ENCODE measurements at places on chromosomes 12 and 14. TPM values are rescaled to one million over a fixed set of nuclear protein-coding genes. Genes with fewer than 3 reads are reported as not detected.

GRCh38 chr14:72781561-72782508 is 112.1 kb downstream of the DPF3 start:
- no peak overlapping the region for H3K4me3 ChIP-seq
- no peaks in the 10 kb centered on the region for H3K4me1 ChIP-seq
- H3K36me3 ChIP-seq, result peaks cover 8% of the 10 kb centered on the region
- DNase-seq, result no peak

- H3K36me3 ChIP-seq, result no peaks in the 10 kb centered on the region
- no peak overlapping the region for H3K4me3 ChIP-seq
- H3K27me3 ChIP-seq, result no peaks in the 10 kb centered on the region
- no peak overlapping the region for H3K27ac ChIP-seq
- no peaks in the 10 kb centered on the region for H3K4me1 ChIP-seq
These were observed 838.0 kb downstream of the RPS29 start for GRCh38 chr14:48748151-48748675.

GRCh38 chr12:101564912-101565311 is 29.9 kb upstream of the MYBPC1 start:
- no peak overlapping the region for H3K4me3 ChIP-seq
- no peaks in the 10 kb centered on the region for H3K36me3 ChIP-seq
- peaks cover 25% of the 10 kb centered on the region for H3K27me3 ChIP-seq
- no peak overlapping the region for H3K27ac ChIP-seq
- no peak for DNase-seq

GRCh38 chr12:111672822-111673381 is 12.9 kb downstream of the BRAP start:
- no peak for DNase-seq
- peak overlapping the region; percentile 19 for H3K27ac ChIP-seq
- H3K36me3 ChIP-seq, result peaks cover 8% of the 10 kb centered on the region
- H3K27me3 ChIP-seq, result no peaks in the 10 kb centered on the region
- no peak overlapping the region for H3K4me3 ChIP-seq

GRCh38 chr12:14567351-14568162 is at the start of gene PLBD1:
TSS of gene PLBD1 (minus strand) at chr12:14567883. CDS start at chr12:14567696, 187 bp downstream.
- H3K27me3 ChIP-seq, result peaks cover 43% of the 10 kb centered on the region
- peaks cover 4% of the 10 kb centered on the region for H3K4me1 ChIP-seq

GRCh38 chr12:13913371-13913770 is 68.0 kb downstream of the GRIN2B start:
- no peak for DNase-seq
- no peaks in the 10 kb centered on the region for H3K4me1 ChIP-seq
- H3K36me3 ChIP-seq, result no peaks in the 10 kb centered on the region
- no peak overlapping the region for H3K27ac ChIP-seq
- peaks cover 13% of the 10 kb centered on the region for H3K27me3 ChIP-seq

DNA sequence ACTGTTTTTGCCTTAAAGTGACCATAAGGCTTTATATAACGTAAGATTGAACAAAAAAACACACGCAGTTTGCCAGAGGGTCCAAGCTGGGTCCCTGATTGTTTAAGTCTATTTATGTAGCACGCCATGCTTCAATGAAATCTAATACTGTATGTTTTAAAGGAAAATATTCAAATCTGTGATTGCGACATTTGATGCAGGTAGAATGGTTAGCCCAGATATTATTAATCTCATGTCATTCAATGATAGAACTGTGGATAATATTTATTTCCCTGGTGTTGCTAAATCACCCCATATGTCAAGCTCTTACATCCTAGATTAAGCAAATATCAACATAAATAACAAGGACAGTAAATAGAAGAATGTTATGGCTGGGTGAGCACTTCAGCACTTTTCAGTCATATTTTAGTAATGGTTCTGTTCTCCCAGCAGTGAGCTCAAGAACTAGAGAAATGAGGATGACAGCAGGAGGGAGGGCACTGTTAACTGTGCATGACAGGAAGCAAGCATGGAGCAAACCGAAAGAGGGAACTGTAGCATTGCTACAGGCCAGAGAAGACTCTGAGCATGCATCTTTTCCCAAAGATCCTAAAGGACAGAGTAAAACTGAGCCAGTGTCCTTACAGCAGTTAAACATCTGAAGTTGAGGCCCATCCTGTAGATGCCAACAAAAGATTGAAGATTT is 465.7 kb upstream of the MGAT4C start:
- H3K36me3 ChIP-seq, result no peaks in the 10 kb centered on the region
- no peaks in the 10 kb centered on the region for H3K27me3 ChIP-seq
- no peak overlapping the region for H3K27ac ChIP-seq
- no peak for DNase-seq
- no peak overlapping the region for H3K4me3 ChIP-seq
- H3K4me1 ChIP-seq, result no peaks in the 10 kb centered on the region

DNA sequence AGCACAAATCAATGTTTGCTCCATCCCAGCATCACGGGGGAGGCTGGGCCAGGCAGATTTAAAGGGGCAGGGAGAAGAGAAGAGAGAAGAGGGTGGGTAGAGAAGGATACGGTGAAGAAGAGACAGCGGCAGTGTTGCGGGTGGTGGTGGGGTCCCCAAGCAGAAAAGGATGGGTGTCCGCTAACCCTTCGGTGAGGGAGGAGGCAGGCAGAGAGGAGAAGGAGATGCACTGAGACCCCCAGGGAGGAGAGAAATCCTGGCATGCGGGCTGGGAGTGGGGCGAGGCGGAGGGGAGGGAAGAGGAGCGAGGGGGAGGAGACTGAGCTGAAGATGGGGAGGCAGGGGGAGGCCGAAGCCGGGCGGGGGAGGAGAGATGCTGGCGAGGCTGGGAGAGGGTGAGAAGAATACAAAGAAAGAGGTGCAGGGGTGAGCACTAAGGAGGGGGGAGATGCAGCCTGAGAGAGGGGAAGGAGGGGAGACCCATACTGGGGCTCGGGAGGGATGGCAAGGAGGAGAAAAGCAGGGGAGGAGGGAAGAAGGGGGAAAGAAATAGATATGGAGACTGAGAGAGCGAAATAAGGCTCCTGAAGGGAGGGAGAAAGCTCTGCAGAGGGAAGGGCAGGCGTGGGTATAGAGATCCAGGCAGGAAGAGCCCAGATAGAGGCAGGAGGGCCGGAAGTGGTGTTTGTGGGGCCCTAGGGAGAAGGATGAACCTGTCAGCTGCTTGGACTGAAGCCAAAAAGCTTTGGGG is at the start of gene JPH4:
Gene JPH4, minus strand, starts transcription at position 231 of the 751 bp plus-strand sequence. CDS start 1,337 bp downstream, outside the sequence.
- no peak for DNase-seq
- peaks cover 4% of the 10 kb centered on the region for H3K36me3 ChIP-seq
- H3K27me3 ChIP-seq, result peaks cover 55% of the 10 kb centered on the region
- peaks cover 20% of the 10 kb centered on the region for H3K4me1 ChIP-seq

DNA sequence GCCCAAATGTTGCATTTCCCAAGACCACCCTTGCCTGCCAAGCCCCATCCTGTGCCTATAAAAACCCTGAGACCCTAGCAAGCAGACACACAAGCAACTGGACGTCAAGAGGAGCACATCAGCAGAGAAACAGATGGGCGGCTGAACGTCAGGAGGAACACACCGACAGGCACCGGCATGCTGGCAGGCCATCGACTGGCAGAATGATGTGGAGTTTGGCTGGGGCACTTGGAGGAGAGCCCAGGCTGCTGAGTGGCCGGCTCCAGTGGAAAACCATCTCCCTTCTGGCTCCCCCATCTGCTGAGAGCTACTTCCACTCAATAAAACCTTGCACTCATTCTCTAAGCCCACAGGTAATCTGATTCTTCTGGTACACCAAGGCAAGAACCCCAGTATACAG is 130.1 kb downstream of the SLC41A2 start:
- H3K27ac ChIP-seq, result no peak overlapping the region
- no peaks in the 10 kb centered on the region for H3K27me3 ChIP-seq
- H3K36me3 ChIP-seq, result no peaks in the 10 kb centered on the region

DNA sequence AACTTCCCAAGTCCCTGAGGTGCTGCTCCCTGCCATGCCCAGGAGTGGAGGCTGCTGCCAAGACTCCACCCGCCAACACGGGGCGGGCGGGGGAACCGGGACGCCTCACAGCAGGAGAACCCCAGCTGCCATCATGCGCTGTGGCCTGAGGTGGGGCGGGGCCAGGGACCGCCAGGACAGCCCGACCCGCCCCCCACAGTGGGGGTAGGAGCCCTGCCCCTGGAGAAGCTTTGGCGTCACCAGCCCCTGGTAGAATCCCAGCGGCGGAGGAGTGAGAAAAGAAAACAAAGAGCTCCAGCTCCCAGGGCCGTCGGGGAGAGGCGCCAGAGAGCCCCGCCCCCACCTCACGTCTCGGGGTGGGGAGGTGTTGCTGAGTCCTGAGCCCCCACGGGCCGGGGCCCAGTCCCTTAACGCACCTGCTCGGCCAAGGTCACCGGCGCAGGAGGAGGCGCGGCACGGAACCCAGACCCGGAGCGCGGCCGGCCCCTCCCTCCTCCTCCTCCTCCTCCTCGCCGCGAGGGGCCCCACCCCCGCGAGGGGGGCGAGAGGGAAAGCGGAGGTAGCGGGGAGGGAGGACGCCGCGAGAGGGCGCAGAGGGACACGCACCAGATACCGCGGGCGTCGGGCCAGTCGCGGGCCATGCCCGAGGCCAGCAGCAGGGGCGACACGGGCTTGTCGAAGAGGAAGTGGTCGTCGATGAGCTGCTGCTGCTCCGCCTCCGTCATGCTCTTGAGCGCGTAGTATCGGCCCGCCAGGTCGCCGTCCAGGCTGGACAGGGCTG is 1.8 kb downstream of the CKB start:
- DNase-seq, result peak; percentile 52
- no peak overlapping the region for H3K27ac ChIP-seq
- peak overlapping the region; percentile 63 for H3K4me3 ChIP-seq
- H3K4me1 ChIP-seq, result peaks cover 10% of the 10 kb centered on the region
- no peaks in the 10 kb centered on the region for H3K27me3 ChIP-seq
- no peaks in the 10 kb centered on the region for H3K36me3 ChIP-seq

GRCh38 chr14:91554535-91555332 is 44.6 kb upstream of the PPP4R3A start:
- H3K4me1 ChIP-seq, result no peaks in the 10 kb centered on the region
- peaks cover 11% of the 10 kb centered on the region for H3K27me3 ChIP-seq
- H3K4me3 ChIP-seq, result no peak overlapping the region

- peaks cover 5% of the 10 kb centered on the region for H3K27me3 ChIP-seq
- no peak overlapping the region for H3K4me3 ChIP-seq
- no peak for DNase-seq
- H3K27ac ChIP-seq, result no peak overlapping the region
These were observed 147.3 kb downstream of the ADGRD1 start for GRCh38 chr12:131101006-131101405.

DNA sequence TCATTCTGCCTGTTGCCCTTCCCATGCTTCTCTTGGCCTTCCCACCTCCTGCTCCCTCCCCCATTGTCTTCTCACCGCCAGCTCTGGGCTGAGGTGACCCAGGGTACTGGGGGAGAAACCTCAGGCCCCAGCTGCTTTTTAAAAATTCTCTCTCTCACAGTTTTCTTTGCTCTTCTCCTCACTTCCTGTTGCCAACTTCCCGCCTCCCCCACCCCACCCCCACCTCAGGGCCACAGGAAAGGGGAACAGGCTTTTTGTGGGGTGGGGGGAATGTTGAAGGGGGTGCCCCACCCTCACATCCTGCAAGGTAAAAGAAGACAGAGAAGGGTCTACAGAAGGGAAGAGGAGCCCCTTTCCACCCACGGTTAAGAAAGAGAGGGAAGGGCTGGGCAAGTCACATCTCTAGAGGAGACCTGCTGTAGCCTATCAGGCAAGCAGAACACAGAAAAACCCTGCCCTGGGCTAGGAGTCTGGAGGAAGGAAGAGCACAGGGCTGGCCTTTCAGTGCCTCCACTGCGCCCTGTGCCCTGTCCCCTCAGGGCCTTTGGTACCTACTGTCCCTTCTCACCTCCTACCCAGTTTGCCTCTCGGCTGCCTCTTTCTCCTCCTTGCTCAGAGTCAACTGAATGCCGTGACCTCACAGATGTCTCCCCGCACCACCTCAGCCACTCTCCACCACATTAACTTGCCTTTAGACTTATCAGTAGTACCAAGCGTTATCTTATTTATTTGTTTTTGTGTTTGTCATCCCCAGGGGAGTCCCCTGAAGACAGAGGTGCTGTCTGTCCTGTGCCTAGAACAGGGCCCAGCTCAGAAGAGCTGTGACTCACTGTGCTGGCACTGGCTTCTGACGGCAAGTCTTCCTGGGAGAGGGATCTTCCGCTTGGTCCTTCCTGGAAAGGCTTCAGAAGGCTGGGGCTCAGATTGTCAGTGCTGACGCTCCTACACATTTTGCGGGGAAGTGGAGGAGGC is 1.7 kb downstream of the ARHGAP9 start:
- peak overlapping the region; percentile 98 for H3K4me3 ChIP-seq
- peaks cover 16% of the 10 kb centered on the region for H3K36me3 ChIP-seq
- no peaks in the 10 kb centered on the region for H3K27me3 ChIP-seq
- H3K4me1 ChIP-seq, result peaks cover 67% of the 10 kb centered on the region
- H3K27ac ChIP-seq, result peak overlapping the region; percentile 100

OTX2 gene
- not detected for total RNA-seq

LALBA gene
- total RNA-seq, result not detected

RDH16 gene
- 0.81 TPM for total RNA-seq

FOXN4 gene
- not detected for total RNA-seq

DACT1 gene
- total RNA-seq, result 1.8 TPM

SDR9C7 gene
- not detected for total RNA-seq

CEP83 gene
- total RNA-seq, result 19.7 TPM

CIDEB gene
- 14.5 TPM for total RNA-seq

All from T-helper 17 cell (primary cell).